ENCODE measurements at places on chromosomes 4 and X.

GRCh38 chrX:56498756-56499155 is 64.7 kb upstream of the UBQLN2 start:
- DNase-seq = peak; percentile 48

GRCh38 chrX:88613338-88613737 is 133.7 kb upstream of the CPXCR1 start:
- DNase-seq = no peak

GRCh38 chr4:997375-998071 is 4.3 kb upstream of the SLC26A1 start:
- DNase-seq = no peak

DNA sequence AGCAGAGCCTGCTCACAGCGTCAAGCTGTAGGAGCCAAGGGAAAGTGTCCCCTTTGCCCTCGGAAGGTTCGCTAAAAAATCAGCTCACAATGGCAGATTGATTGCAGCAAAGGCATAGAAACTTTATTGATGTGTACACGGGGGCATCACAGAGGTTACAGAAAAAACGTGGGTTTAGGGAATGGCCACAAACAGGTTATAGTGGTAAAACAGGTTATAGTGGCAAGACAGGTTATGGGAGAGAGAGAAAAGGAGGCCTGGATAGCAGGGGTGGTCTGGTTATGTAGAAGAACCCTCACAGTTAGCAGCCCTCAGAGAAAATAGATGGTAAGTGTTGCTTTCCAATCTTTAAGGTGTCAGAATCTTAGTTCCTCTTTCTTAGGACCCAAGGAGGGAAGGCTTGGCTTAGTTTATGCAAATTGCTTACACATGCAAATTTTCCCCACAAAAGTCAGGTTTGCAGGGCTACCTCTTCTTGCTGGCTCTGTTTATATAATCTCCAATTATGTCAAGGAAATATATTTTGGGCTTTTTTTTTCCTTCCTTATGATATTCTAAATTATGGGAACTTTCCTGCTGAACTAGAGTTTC is 113.7 kb downstream of the BMP15 start:
- no peak for DNase-seq

GRCh38 chr4:174626342-174627008 is 104.2 kb upstream of the HPGD start:
- DNase-seq = no peak

- no peak for DNase-seq
Measured at GRCh38 chr4:173264684-173265185, 69.4 kb downstream of the HMGB2 start.

DNA sequence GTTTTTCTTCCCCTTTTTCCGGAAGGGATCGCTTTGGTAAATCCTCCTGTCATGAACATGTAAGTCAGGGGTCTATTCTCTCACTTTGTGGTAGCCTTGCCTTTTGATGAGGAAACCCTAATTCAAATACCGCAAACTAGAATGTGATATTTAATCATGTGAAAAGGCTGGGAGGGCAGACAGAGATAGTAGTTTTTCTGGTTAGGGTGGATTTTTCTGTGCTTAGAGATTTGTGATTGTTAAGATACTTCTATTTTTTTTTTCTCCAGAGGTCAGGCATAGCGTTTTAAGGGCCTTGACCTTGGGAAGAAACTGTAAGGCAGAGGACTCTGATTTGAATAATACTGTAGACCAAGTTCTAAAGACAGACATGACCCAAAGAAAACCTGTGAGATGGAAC is 41.8 kb upstream of the PACRGL start:
- DNase-seq = peak; percentile 6

DNA sequence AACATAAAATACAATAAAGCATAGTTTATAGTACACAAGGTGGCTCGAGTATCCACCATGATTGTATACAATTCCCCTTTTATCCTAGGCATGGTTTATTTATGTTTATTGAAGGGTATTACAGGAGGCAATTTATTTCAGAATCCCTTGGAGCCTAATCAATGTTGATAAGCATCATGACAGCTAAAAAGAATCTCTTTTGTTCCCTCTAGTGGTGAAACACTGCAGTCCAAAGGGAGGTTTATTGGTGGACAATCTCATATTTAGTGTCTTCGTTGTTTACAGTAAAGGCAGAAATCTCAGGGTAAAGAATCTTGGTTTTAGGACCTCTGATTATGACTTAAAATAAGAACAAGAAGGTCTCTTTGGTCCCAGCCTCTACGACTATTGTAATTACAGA is 1712.5 kb downstream of the C4orf33 start:
- DNase-seq = peak; percentile 24

GRCh38 chr4:89137695-89138094 is 26.4 kb downstream of the TIGD2 start:
- DNase-seq = no peak

DNA sequence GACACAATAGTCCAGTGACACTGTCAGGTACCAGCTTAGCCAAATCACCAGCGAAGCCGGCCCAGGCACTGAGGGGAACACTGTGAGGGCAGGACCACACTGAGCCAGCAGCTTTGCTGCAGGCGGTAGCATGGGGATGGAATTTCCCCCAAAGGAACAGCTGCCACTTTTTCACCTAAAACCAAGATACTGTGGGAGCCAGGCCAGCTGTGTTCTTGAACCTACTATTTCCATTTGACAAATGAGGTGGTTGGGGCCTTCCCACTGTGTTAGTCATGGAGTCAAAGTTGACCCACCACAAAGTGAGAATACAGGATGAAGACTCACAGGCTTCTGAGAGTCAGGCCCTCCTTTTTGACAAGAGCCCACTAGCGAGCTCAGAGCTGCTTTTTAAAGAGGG is 70.7 kb upstream of the SH3RF1 start:
- DNase-seq = peak; percentile 24

- DNase-seq = no peak
Measured at GRCh38 chr4:155186972-155187371, 21.5 kb upstream of the NPY2R start.

GRCh38 chrX:69093960-69094871 is 71.0 kb downstream of the PJA1 start:
- DNase-seq = peak; percentile 26

- no peak for DNase-seq
Measured at GRCh38 chr4:183621875-183622274, 37.1 kb downstream of the RWDD4 start.

- DNase-seq = peak; percentile 92
Measured at GRCh38 chr4:140308366-140309123, 64.9 kb upstream of the SCOC start.

- no peak for DNase-seq
Measured at GRCh38 chr4:31803526-31804195, 1083.5 kb downstream of the PCDH7 start.

All from mammary epithelial cell (primary cell).